EH (cell line): ENCODE measurements at places on chromosomes 3 and 15.

GRCh38 chr3:14216257-14217048, 37.8 kb downstream of the LSM3 start:
- DNase-seq, result no peak

GRCh38 chr15:82933576-82933975, 18.9 kb downstream of the HOMER2 start:
- DNase-seq, result no peak

- DNase-seq, result peak; percentile 56
Observed at GRCh38 chr15:52005748-52006701, 13.0 kb upstream of the MAPK6 start.

DNA sequence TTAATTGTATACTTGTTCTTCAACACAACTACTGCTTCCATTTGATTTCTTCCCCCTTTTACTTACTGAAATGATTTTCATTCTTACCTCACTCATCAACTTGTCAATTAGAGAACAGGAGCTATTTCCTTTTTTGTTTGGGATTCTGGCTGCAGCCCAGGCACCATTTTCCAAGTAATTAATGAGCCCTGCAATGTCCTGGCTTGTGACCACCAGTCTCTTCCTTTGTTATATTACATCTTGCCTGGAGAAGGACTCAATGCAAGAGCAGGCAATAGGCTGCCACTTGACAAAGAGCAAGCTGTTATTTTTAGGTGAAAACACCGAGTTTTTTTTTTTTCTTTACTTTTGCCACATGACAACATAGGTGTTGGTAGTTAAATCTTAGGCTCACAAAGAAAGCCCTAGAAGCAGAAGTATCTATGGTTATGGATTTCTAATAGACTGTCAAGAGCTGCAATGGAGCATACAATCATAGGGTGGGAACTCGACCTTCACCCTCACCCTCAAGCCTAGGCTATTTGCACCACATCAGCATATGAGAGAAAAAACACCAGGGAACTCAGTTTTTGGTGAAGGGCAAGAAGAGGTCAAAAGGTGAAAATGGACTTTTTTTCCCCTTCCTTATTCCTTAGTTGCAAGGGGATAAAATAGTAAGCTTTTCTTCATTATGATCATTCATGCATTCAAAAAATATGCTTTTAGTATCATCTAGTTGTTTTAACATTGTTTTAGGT, 114.9 kb downstream of the TNIK start:
- no peak for DNase-seq

DNA sequence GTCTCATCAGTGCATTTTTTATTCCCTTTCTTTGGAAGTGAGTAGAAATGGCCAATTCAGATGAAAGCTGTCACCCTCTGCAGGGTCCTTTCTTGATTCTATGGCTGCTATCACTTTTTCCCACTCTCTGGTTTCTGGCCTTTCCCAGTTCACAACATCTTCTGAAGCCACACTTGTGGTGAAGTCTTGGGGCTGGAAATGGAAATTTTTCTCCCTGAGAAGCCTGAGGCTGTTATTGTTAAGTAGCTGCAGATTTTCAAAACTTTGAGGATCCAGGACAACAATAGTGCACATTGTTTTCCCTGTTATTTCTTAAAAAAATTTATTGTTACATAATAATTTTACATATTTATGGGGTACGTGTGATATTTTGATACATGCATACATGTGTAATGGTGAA, 250.3 kb upstream of the RASGRP1 start:
- DNase-seq, result peak; percentile 36
